ENCODE measurements at places on chromosomes 5 and 9. TPM values are rescaled to one million over a fixed set of nuclear protein-coding genes. Genes with fewer than 3 reads are reported as not detected.

Gene ARSB
- 17.7 TPM for total RNA-seq

GRCh38 chr5:116574367-116575325 lies at the start of gene SEMA6A:
TSS of gene SEMA6A (minus strand) at chr5:116574823. CDS start at chr5:116504944, 69,879 bp downstream.
- peak; percentile 91 for DNase-seq
- H3K27me3 ChIP-seq = peaks cover 40% of the 10 kb centered on the region
- no peak within 1 kb of the TSS for H3K27ac ChIP-seq
- H3K4me1 ChIP-seq = peaks cover 14% of the 10 kb centered on the region
- peak within 1 kb of the TSS; percentile 61 for H3K4me3 ChIP-seq
- no peaks in the 10 kb centered on the region for H3K36me3 ChIP-seq

DNA sequence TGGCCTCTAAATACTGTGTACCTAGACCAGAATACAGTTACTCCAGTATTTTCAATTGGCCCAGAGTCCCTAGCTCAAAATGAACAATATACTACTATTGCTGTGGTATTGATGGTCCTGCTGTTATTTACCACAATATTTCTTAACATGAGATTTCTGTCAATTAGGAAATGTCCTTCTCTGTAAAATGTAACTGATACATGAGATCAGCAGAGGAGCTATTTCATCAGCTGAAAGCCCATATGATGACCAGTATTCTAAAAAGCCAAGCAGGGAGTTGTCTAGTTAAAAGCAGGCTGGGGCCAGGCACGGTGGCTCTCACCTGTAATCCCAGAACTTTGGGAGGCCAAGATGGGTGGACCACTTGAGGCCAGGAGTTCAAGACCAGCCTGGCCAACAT lies 187.7 kb upstream of the PTGER4 start:
- H3K4me1 ChIP-seq = peaks cover 3% of the 10 kb centered on the region
- no peak overlapping the region for H3K27ac ChIP-seq
- no peak overlapping the region for H3K4me3 ChIP-seq

Gene EIF4E1B
- total RNA-seq = not detected

- H3K27ac ChIP-seq = no peak overlapping the region
- H3K27me3 ChIP-seq = no peaks in the 10 kb centered on the region
- no peak for DNase-seq
- peaks cover 7% of the 10 kb centered on the region for H3K4me1 ChIP-seq
- no peaks in the 10 kb centered on the region for H3K36me3 ChIP-seq
Observed at GRCh38 chr9:35915681-35916294, 6.5 kb downstream of the SPAAR start.

DNA sequence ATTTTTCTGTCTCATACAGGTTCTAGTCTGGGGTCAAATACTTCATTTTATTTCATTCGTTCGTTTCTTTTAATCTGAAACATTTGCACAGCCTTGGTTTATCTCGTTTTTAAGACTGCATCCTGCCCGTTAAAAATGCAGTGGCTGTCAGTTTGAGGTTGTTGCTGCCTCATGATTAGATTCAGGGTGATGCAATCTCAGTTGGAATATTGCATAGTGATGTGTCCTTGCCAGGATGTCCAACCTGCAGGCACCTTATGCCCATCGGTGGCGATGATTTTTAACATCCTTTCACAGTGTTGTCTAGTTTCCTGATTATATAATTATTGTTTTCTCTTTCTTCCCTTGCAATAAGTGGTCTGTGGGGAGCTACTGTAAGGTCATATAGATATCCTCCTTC lies 45.1 kb downstream of the SH3GL2 start:
- no peaks in the 10 kb centered on the region for H3K4me1 ChIP-seq
- no peaks in the 10 kb centered on the region for H3K27me3 ChIP-seq
- no peak overlapping the region for H3K4me3 ChIP-seq
- H3K27ac ChIP-seq = no peak overlapping the region
- no peak for DNase-seq
- no peaks in the 10 kb centered on the region for H3K36me3 ChIP-seq

Gene HTR4
- not detected for total RNA-seq

GRCh38 chr5:9547122-9547947 lies 1.5 kb upstream of the SEMA5A start:
- H3K4me1 ChIP-seq = peaks cover 11% of the 10 kb centered on the region
- H3K27me3 ChIP-seq = peaks cover 24% of the 10 kb centered on the region
- no peak for DNase-seq
- H3K27ac ChIP-seq = no peak overlapping the region

Gene WDR38
- not detected for total RNA-seq

DNA sequence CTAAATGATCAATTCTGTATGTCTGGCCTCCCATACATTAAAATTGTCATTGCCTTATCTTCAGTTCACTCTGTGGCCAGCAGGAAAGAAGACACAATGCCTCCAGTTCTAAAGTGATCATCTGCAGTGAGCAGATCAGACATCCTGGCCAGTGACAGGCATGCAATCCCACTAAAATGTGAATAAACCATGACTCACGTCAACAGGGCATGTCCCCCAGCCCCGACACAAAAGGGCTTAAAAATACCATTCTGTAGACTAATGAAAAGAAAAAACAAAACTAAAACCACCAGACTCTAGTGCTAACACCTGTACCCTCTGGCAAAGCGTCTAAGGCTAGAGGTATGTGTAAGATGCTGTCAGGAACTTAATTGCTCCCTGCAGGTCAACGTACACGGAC lies 38.5 kb downstream of the DDX31 start:
- no peaks in the 10 kb centered on the region for H3K4me1 ChIP-seq
- peaks cover 30% of the 10 kb centered on the region for H3K36me3 ChIP-seq
- H3K27me3 ChIP-seq = no peaks in the 10 kb centered on the region
- DNase-seq = no peak
- no peak overlapping the region for H3K27ac ChIP-seq

GRCh38 chr9:121529237-121529987 lies 29.8 kb upstream of the GGTA1 start:
- no peaks in the 10 kb centered on the region for H3K27me3 ChIP-seq
- H3K4me3 ChIP-seq = no peak overlapping the region
- DNase-seq = peak; percentile 77
- peaks cover 7% of the 10 kb centered on the region for H3K4me1 ChIP-seq
- no peaks in the 10 kb centered on the region for H3K36me3 ChIP-seq
- no peak overlapping the region for H3K27ac ChIP-seq

DNA sequence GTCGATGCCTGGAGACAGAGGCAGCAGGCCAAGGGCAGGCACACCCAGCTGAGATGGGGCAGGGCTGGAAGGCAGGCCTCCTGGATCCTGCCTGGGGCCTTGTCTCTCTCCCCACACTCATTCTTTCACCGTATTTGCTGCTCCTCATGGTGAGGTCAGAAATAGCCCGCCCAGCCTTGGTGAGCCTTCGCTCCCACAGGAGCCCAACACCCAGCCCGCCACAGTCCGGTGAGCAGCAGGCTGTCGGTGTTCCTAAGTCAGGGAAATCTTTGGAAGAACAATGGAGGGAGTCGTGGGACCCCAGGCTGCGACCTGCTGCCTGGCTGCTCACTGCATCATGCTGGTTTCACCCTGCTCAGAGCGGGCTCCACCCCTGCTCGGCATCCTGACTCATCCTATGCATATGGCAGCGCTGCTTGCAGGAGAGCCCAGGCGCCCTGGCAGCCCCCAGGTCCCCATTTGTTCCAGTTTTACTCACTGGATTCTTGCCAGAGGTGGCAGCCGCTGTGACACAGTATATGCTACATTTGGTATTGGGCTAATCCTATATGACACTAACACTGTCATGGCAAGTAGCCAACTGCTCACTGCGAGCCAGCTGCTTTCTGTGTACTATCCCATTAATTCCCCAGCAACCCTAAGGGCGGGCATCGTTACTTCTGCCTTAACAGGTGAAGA lies 53.2 kb upstream of the NCS1 start:
- no peaks in the 10 kb centered on the region for H3K27me3 ChIP-seq
- peak; percentile 96 for DNase-seq
- peaks cover 37% of the 10 kb centered on the region for H3K4me1 ChIP-seq
- no peak overlapping the region for H3K4me3 ChIP-seq
- peak overlapping the region; percentile 81 for H3K27ac ChIP-seq

Gene FAM81B
- total RNA-seq = not detected

- H3K27me3 ChIP-seq = no peaks in the 10 kb centered on the region
- no peak overlapping the region for H3K27ac ChIP-seq
- H3K4me1 ChIP-seq = no peaks in the 10 kb centered on the region
- no peak for DNase-seq
- H3K36me3 ChIP-seq = no peaks in the 10 kb centered on the region
Observed at GRCh38 chr9:72751541-72751940, 201.3 kb downstream of the ALDH1A1 start.

Gene SPINK5
- total RNA-seq = not detected

Gene CDH10
- 1.4 TPM for total RNA-seq

- no peaks in the 10 kb centered on the region for H3K4me1 ChIP-seq
- H3K4me3 ChIP-seq = no peak overlapping the region
- DNase-seq = no peak
- no peaks in the 10 kb centered on the region for H3K36me3 ChIP-seq
- peaks cover 3% of the 10 kb centered on the region for H3K27me3 ChIP-seq
- no peak overlapping the region for H3K27ac ChIP-seq
Observed at GRCh38 chr9:135667463-135668001, 4.4 kb downstream of the LCN9 start.

DNA sequence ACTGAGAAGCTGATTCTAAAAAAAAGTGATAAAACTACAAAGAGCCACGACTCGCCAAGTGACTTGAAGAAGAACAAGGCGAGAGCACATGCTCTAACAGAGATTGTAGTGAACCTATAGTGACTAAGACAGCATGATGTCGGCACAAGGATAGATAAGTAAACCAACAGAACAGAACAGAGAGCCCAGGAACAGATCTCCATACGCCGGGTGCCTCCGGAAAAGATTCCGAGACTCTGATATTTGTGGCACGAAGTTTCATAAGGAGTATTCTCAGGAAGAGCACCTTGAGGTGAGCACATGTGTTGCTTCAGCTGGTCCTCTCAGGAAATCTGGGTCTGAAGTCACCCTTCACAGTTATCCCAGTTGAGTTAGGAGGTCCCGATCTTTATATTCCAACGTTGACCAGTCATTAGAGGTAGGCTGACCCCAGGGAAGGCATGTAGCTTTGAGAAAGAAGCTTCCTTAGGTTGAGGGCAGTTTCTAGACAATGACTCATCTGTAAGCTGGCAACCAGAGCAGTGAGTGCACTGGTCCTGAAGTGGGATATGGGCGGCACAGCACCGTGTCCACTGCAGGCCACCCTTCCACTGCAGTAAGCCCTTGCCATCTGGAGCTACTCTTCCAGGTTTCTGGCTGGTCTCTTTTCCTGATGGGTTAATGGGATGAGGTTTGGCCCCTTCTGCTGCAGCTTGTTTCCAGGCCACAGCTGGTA lies 13.6 kb upstream of the CLK4 start:
- no peak for DNase-seq
- no peaks in the 10 kb centered on the region for H3K36me3 ChIP-seq

DNA sequence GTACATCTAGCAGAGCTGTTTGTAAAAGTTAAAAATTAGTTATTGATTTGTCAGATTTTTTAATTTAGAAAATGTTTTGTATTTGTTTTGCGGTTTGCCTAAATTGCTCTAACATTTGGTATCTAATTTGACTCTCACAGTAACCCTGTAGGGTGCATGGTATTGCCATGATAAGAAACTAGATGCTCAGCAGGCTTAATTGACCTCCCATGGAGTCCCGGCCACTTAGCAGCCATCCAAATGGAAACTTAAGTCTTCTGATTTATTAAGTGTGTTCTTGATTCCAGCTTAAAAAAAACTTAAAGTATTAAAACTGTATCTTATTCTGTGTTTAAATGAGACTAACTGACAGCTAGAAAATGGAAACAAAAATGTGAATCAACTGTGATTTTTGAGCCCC lies 54.5 kb downstream of the CAST start:
- H3K4me3 ChIP-seq = no peak overlapping the region
- no peaks in the 10 kb centered on the region for H3K27me3 ChIP-seq
- peak; percentile 71 for DNase-seq
- H3K27ac ChIP-seq = no peak overlapping the region

GRCh38 chr5:89343666-89344065 lies 460.7 kb upstream of the MEF2C start:
- H3K36me3 ChIP-seq = no peaks in the 10 kb centered on the region
- H3K27ac ChIP-seq = no peak overlapping the region
- no peaks in the 10 kb centered on the region for H3K27me3 ChIP-seq
- DNase-seq = no peak

DNA sequence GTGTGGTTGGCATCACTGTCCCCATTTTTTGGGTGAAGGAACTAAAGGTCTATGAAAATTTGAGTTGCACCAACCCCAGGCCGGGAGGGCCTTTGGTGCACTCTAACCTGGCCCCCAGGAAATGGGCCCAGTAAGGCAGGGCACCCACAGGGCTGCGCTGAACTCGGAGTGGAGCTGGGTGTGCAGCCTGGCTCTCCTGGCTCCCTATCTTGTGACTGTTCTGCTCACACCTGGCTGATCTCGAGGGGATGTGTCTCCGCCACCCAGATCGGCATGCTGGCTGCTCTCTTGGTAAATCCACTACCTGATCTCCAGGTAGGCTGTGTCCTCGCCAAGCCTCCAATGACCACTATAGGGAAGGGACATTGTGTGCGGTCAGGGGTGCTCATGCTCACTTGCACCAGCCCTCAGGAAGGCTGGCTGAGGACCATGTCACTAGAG lies 259.8 kb downstream of the NSG2 start:
- no peaks in the 10 kb centered on the region for H3K4me1 ChIP-seq
- no peak for DNase-seq

Gene RNF44
- 92.8 TPM for total RNA-seq

DNA sequence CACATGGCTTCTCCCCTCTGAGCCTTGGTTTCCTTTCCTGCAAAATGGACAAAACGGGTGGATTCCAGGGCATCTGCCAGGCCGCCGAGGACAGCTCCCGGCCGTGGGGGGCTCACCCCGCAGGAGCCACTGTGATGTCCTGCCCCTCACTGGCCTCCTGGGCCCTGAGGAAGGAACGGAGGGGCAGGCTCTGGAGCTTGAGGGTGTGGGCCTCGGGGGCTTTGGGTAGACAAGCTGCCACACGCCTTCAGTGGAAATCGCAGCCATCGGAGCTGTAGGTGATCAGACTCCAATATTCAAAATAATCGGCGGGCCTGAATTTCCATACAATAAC lies 32.2 kb upstream of the UBAC1 start:
- H3K4me1 ChIP-seq = peaks cover 39% of the 10 kb centered on the region
- H3K27ac ChIP-seq = peak overlapping the region; percentile 35
- no peak for DNase-seq
- no peaks in the 10 kb centered on the region for H3K27me3 ChIP-seq

Gene NTNG2
- total RNA-seq = 3.0 TPM
